ENCODE measurements at places on chromosomes 6 and 20. TPM values are rescaled to one million over a fixed set of nuclear protein-coding genes. Genes with fewer than 3 reads are reported as not detected.

The FNDC11 gene
- 1.0 TPM for total RNA-seq

The ALDH8A1 gene
- 0.50 TPM for total RNA-seq

The DEFB118 gene
- not detected for total RNA-seq

The CST4 gene
- total RNA-seq, result 0.17 TPM

The OPN5 gene
- total RNA-seq, result not detected

The RNASET2 gene
- 18.0 TPM for total RNA-seq

The MAFB gene
- 7.7 TPM for total RNA-seq

The OPRM1 gene
- not detected for total RNA-seq

The ABHD16B gene
- not detected for total RNA-seq

The BPIFB2 gene
- not detected for total RNA-seq

The VIP gene
- not detected for total RNA-seq

The MMP24 gene
- 0.17 TPM for total RNA-seq

The ZNF337 gene
- 21.6 TPM for total RNA-seq

The ATP9A gene
- total RNA-seq, result 53.7 TPM

The THBS2 gene
- 269 TPM for total RNA-seq

The F13A1 gene
- total RNA-seq, result under 0.01 TPM

The TFAP2A gene
- not detected for total RNA-seq

The TRIM31 gene
- total RNA-seq, result not detected

The MPC1 gene
- 16.4 TPM for total RNA-seq

The ULBP1 gene
- total RNA-seq, result 0.26 TPM

The KHDC1L gene
- total RNA-seq, result not detected

The LRP11 gene
- 54.7 TPM for total RNA-seq

The PERP gene
- 12.8 TPM for total RNA-seq

The MYT1 gene
- total RNA-seq, result not detected

The TRIM15 gene
- total RNA-seq, result not detected

The SLC29A1 gene
- total RNA-seq, result 13.4 TPM

Measured in fibroblast of lung (primary cell).